ENCODE measurements at places on chromosomes 2 and 18.

DNA sequence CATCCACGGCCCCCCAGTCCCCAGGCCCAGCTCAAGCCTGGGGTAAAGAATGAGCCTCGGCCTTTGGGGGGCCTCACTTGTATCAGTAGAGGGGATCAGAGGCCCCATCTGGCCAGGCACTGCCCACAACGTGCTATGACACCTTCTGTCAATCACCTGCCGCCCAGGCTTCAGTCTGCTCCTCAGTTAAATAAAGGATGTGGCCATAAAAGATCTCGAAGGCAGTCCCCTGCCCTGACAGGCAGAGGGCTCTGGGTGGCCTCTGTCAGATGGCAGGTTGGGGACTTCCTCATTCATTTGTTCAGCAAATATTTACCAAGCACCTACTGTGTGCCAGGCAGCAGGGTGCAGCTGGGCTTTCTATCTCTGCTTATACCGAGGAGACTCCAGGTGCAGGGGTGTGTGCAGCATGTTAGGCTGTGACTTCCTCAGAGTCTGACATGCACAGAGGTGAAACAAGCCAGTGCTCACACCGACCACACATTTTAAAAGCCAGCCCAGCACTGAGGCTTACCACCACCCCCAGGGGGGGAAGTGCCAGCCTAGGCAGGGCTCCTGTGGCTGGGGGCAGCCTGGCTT is 166.4 kb downstream of the GALNT1 start:
- no peak for DNase-seq

DNA sequence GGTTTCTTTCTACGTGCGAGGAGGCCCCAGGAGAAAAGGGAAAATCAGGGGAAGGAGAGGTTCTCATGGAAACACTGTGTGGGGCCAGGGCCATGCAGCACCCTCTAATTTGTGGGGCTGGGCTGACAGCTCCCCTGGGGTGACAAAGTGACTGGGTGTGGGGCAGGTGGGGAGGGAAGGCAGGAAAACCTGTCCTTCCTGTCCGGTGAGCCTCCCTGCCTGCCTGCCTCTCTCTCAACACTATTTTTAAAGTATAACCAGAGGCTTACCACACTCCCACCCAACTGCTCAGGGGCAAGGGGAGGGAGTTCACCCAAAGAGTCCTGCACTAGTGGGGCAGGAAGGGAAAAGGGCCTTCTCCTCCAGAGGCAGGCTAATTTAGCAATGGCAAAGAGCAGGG is 10.5 kb upstream of the EPAS1 start:
- no peak for DNase-seq

DNA sequence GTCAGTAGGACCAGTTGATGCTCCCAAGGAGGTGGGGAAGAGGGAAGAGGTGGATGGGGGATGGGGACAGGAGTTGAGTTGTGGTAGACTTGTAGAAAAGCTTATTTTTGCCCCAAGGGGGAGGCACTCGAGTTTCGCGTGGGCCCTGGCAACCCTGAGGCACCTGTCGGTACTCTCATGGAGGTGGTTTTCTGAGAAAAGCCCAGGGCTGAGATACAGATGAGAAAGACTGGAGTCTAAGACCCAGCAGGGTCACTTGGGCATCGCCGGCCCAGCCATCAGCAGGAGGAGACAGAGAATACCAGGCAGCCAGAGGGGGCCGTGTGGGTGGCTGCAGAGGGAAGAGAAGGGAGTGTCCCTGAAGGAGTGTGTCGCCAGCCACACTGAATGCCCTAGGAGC is 57.7 kb upstream of the HPCAL1 start:
- no peak for DNase-seq

DNA sequence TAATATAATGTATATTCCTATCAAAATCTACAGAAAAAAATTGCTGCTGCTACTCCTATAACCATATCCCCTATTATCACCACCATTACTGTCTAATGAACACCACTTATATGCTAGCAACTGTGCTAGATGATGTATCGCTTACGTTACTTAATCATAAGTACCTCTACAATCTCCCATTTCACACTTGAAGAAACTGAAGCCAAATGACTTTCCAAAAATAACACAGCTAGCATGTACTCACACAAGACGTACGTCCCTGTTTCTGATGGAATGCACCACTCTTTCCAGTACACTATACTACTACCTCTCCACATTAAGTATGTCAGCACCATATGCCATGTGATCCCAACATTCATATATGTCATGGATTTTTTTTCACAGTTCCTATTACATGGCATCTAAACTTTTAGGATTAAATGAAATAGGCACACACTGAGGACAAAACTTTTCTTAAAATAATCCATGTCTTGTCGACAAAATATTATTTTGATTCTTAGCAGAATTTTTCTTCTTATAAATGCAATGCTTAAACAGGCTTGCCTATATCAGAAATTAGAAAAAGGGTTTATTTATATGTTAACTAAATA is 112.8 kb downstream of the NBAS start:
- DNase-seq, result no peak

GRCh38 chr18:36809590-36810381 is 19.0 kb downstream of the TPGS2 start:
- peak; percentile 45 for DNase-seq

- DNase-seq, result no peak
Observed at GRCh38 chr18:35484034-35484433, 13.7 kb downstream of the INO80C start.

DNA sequence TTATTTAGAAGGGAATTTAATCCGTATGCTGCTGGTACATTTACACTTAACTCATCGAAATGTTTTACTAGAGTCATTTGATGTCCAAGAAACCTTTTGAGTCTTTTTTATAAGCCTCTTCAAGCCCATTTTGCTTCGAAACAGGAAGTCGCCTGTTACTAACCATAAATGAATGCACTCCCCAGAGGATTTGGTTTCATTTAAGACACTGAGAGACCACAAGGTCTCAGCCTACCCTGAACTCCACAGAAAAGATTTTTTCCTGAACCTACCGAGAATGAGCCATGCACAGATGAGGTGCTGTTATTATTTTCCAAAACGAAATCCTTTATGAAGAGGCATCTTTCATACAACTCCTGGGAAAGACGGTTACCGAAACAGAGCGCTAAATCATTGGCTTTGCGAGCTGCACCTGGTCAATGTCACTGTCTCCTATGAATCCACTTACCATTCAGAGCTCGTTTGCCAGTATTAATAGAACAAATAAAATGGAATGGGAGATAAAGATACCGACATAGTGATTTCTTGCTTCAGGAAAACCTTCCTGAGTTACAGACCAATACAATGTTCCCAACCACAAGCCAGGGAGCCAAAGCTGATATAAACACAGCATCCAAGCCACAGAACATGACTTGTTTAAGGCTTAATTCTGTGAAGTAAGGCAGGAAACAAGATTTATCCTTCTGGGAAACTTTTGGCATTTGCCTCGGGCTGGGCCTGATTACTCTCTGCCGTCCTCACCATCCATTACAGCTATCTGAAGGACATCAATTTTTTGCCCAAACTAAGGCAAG is 382.1 kb downstream of the OSR1 start:
- no peak for DNase-seq

- DNase-seq, result no peak
Observed at GRCh38 chr18:79582978-79583377, 96.6 kb upstream of the CTDP1 start.

DNA sequence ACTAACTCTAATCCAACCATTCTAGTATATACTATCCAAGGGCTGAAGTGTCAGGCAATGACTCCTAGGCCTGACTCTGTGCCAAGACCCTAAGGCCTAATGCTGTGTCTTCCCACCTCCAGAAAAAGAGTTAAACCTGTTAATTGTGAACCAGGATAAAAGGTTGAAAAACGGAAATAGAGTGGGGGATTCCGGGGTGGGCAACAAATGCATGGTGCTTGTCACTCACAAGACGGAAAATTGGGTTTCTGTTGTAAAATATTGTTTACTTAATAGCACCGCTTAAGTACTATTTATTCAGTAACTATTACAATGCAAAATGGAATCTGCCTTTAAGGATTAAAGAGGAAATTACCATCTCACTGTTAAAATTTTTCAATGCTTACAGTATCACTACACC is 3.2 kb downstream of the STK17B start:
- no peak for DNase-seq

DNA sequence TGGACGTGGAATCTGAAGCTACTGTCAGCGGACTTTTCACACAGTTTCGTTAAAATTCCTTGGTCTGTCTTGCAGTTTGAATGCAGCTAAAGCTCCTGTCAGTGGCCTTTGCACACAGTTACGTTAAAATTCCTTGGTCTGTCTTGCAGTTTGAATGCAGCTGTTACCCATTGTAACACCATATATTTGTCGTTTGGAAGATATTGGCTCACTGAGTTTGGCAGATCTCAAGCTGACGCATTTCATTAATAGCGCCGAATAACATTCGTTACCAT is 1.0 kb downstream of the LIMS1 start:
- no peak for DNase-seq

DNA sequence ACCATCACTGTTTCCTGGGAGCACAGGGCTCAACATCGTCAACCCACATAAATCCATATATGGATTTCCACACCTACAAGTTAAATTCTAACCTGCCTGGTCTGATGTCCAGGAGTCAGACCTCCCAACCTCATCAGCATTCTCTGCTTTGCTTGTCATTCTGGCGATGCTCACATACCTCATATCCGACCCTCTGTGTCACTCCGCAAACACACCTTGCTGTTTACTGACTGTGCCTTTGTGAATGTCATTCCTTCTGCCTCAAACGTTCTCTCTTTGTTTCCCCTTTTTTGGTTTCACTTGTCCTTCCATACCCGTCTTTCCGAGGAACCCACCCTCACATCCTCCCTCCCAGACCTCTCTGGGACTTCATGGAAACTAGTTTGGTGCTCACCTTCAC is 187.1 kb downstream of the ACTR3 start:
- DNase-seq, result no peak

GRCh38 chr2:102082571-102083392 is 59.8 kb upstream of the IL1R1 start:
- no peak for DNase-seq

DNA sequence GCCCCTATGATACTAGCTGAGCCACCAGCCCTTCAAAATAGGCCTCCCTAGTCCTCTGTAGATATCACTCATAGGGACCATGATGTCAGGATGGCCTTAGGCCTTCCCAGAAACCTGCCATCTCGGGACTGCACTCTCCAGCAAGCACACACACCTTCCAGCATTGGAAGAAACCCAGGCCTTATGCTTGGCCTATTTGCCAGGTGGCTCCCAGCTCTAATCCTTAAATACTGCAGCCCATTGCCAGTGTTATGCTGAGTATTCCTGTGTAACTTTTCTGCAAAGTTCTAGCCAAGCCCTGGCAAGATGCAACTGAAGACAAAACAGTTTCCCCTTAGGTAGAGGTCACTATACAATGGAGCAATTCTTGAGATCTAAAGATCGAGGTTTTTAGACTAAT is 316.5 kb downstream of the SETBP1 start:
- DNase-seq, result no peak

DNA sequence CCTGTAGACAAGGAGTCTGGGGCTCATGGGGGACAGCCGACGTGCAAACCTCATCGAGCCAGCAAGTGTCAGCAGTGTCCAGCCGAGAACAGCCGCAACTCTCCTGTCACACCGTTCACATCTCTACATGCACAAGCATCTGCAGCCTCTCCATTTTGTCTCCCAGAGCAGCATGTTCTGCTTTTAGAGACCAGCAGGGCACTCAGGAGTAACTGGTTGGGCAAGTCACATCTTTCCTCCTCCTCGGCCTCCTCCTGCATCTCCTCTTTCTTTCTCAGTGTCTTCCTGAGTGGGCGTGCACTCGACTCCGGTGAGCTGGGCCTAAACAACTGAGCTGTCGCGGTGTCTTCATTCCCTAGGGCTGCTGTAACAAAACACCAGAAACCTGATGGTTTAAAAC is 249.9 kb downstream of the SH3BP4 start:
- peak; percentile 8 for DNase-seq

Measured in NCI-H2107 (cell line).